Stimulated activated CD8-positive, alpha-beta memory T cell treated with anti-CD3 and anti-CD28 coated beads, Interleukin-12 subunit alpha, Interleukin-12 subunit beta, amount 100 ng/mL, for 1 hour (primary cell): ENCODE measurements at places on chromosomes 1 and 21.

GRCh38 chr1:108886292-108886691 is 9.5 kb downstream of the GPSM2 start:
- DNase-seq, result no peak

- DNase-seq, result no peak
Measured at GRCh38 chr1:27101054-27101491, 53.9 kb downstream of the SLC9A1 start.

DNA sequence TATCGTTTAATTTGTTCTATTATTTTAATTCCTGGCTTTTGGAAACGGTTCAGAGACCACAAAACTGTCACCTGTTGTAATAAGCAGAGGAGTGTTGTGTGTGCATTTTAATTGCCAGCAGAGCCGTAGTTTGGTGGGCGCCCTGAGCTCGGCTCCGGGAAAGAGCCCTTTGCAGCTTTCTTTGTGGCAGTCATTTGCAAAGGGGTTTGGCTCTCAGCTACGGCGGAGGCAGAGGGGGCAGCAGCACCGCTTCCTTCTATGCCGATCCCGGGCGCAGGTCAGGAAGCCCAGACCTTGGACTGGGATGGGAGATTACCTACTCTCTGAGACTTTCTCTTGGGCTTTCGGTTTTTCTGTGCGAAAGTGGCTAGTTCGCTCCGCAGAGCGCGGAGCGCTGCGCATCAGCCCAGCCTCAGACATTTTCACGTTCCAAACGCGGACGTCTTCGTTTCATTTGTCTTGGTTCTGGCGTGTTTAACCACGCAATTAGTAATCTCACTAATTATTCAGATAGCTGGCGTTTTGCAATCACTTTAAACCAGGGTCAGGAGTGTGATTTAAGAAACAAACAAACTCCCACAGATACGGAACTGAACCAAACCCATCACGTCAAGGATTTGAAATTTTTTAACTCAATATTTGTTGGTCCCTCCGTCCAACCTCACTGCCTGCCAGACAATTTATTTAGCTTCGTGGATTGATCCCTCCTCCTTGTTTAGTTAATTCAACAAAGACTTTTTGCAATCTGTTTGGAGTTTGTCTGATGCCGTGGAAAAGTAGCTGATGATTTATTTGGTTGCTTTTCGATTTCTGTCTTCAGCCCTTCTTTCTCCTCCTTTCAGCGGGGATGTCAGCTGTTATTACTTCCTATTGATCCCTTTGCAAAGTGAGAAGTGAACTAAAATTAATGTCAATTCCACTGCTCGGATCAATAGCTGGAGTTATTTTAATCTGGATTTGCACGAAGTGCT is 3.9 kb downstream of the RNF220 start:
- no peak for DNase-seq

GRCh38 chr1:100250264-100250663 is 630 bp upstream of the DBT start:
- no peak for DNase-seq

GRCh38 chr1:41313661-41314131 is 47.5 kb upstream of the FOXO6 start:
- no peak for DNase-seq

- DNase-seq, result no peak
Measured at GRCh38 chr1:193762236-193762635, 575.8 kb upstream of the B3GALT2 start.

- DNase-seq, result no peak
Measured at GRCh38 chr1:194477908-194478307, 1291.5 kb upstream of the B3GALT2 start.

- DNase-seq, result no peak
Measured at GRCh38 chr1:88472298-88472697, 211.8 kb upstream of the PKN2 start.
